ENCODE measurements at places on chromosomes 5 and 9.

DNA sequence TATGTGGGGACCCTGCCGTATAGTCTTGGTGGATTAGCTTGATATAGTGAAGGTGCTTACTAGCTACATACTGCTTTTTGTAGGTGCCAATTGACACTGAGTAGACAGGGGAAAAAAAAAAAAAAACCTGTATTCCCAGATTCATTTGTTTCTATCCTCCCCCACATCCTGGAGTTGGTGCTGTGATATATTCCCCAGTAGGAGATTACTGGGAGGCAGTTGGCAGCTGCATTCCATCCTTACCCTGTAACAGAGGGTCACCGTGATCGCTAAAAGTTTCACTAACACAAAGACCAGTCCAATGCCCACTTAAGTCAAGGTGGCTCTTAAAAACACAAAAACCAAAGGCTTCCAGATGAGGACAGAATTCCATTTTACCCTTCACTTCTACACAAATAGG lies 27.4 kb upstream of the TOMM5 start:
- DNase-seq: no peak

- DNase-seq: no peak
Measured at GRCh38 chr5:6936031-6936430, 222.8 kb downstream of the TENT4A start.

GRCh38 chr9:94112716-94113465 lies 28.6 kb downstream of the PTPDC1 start:
- no peak for DNase-seq

DNA sequence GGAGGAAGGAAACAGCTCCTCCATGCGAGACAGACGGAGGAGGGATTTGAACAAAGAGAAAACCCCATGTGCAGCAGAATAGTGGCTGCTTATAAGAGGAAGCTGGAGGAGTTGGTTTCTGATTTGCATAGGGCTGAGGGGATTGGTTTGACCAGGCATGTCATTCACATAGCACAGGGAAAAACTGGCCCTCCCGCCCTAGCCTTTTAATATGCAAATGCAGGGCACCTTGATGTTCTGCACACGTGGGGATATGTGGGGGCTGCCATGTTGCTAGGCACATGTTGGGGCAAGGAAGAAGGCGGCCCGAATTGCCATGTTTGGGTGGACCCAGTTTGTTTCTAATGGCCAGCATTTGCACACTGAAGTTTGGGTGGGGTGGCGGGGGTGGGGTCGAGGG lies 42.2 kb downstream of the OSMR start:
- no peak for DNase-seq

DNA sequence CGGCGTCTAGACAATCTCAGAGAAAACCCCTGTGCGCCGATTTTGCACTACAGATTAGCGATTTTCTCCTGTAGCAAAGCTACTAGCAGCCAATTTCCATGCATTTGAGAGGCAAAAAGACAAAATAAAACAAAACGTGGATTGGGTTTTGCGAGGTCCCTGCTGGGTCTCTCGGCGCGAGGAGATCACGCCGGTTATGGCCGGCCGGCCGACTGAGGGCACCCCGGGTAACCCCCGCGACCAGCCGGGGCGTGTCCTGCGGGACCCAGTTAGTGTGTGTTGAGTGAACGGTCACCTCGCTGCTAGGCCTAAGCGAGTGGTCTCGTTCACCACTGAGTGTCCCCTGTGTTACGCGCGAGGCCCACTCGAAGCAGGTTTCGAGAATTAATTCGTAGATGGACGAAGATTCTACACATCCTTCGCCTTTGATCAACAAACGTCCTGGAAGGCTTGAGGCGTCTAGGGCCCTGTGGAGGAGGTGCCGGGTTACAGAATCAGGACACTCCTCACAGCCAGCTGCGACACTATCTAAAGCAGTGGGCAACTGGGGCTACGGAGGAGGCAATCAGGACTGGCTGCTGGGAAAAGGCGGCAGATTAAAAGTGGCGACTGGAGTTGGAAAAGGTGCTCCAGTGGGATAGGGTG lies 764 bp upstream of the VDAC1 start:
- DNase-seq: no peak

DNA sequence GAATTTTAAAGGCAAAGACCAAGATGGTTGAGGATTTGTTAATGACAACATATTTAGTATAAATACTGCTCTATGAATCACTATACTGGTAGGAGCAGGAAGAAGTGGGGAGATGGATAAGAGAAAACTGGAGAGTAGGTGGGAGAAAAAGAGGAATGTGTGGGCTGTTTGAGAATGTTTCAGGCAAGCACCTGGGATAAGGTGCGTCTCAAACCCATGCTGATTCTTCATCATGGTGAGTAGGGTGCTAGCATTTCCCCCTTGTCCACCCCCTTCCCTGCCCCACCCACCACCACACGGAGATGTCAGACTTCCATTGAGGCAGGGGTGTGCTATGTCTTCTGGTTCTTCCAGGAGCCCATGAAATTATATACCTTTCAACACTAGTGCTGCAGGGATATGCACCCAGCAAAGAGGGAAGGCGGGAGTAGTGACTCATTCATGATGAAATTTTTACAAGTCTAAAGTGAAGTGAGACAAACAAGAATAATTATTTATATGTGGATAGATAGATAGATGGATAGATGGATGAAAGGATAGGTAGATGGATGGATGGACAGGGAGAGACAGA lies 54.3 kb downstream of the MTX3 start:
- no peak for DNase-seq

DNA sequence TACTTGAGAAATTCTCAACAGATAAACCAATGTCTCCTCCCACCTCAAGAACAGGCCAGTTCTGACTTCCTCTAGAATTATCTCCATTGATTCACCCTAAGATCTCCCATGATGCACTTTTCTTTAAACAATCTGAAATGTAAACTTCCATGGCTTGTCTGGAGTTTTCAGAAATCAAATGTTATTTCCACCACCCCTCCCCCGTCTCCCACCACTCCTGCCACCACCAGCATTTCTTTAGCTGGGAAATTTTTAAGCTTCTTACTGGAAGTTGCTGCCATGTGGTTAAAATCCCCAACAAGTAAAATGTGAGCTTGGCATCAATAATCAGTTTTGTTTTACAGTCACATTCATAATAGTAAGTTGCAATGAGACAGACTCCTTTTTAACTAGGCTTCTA lies 32.8 kb upstream of the BASP1 start:
- no peak for DNase-seq

Measured in T-helper 1 cell (primary cell).